ENCODE measurements at places on chromosomes 3 and 15.

GRCh38 chr3:186432189-186432588 lies 70.2 kb upstream of the DGKG start:
- DNase-seq: no peak
- no peaks in the 10 kb centered on the region for H3K4me1 ChIP-seq
- no peaks in the 10 kb centered on the region for H3K27me3 ChIP-seq
- no peak overlapping the region for H3K4me3 ChIP-seq
- no peak overlapping the region for H3K27ac ChIP-seq

- H3K4me1 ChIP-seq: no peaks in the 10 kb centered on the region
- no peak for DNase-seq
- no peak overlapping the region for H3K27ac ChIP-seq
These were observed 9.8 kb downstream of the CTXND1 start for GRCh38 chr15:80242132-80242769.

GRCh38 chr3:169286214-169286613 lies 377.3 kb downstream of the MECOM start:
- no peaks in the 10 kb centered on the region for H3K36me3 ChIP-seq
- H3K4me3 ChIP-seq: no peak overlapping the region
- H3K27ac ChIP-seq: no peak overlapping the region
- no peaks in the 10 kb centered on the region for H3K4me1 ChIP-seq
- H3K27me3 ChIP-seq: no peaks in the 10 kb centered on the region

- H3K27me3 ChIP-seq: no peaks in the 10 kb centered on the region
- no peak overlapping the region for H3K4me3 ChIP-seq
- H3K27ac ChIP-seq: no peak overlapping the region
- no peak for DNase-seq
- H3K4me1 ChIP-seq: peaks cover 15% of the 10 kb centered on the region
These were observed 108.0 kb downstream of the CMSS1 start for GRCh38 chr3:99925584-99926230.

DNA sequence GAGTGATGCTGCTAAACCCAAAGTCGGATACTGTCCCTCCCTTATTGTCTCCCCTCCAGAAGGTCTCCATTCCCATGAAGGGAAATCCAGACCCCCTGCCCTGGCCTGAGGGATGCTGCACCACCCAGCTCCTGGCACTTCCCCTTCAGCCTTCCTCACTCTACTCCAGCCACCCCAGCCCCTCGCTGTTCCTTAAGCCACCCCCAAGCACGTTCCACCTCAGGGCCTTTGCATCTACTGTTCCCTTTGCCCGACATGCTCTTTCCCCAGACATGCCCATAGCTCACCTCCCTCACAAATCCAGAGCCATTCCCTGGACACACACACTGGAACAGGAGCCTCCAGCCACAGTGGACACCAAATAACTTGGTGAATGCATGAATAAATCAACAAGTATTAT lies 8.1 kb downstream of the WNT7A start:
- no peak overlapping the region for H3K4me3 ChIP-seq
- H3K27ac ChIP-seq: peak overlapping the region; percentile 63
- peaks cover 25% of the 10 kb centered on the region for H3K27me3 ChIP-seq

GRCh38 chr3:189790658-189791057 lies 159.5 kb downstream of the TP63 start:
- H3K4me3 ChIP-seq: no peak overlapping the region
- no peak overlapping the region for H3K27ac ChIP-seq
- no peaks in the 10 kb centered on the region for H3K36me3 ChIP-seq
- DNase-seq: no peak
- H3K4me1 ChIP-seq: peaks cover 5% of the 10 kb centered on the region

DNA sequence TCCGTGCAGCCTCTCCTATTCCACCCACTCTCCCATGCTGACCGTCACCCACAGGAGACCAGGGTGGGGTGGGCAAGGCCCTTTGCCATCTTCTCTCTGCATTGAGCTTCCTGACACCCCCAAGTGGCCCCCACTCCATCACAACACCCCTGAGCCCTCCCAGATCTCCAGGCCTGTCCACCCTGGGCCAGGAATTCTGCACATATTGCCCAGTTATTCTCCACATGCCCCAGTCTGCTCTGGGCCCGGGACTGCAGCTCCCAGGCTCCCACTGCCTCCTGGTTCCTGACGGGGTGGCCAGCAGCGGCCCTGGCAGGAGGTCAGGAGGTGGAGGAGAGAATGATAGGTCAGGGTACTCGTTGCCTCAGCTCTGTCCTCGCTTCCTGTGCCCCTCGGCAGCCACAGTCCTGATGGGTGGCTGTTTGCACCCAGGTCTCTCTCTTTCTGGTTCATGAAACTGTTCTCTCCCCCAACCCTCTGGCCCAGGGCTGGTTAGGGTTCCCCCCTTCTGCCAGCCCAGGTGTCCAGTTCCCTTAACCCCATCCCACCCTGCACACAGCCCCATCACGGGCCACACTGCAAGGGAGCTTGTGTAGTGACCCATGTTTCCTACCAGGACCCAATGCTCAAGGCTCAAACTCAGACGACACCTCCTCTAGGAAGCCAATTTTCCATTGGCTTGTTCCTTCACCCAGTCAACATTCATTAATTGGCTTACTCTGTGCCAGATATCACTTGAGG lies 47.3 kb downstream of the IQSEC1 start:
- DNase-seq: no peak
- H3K4me1 ChIP-seq: no peaks in the 10 kb centered on the region
- peaks cover 2% of the 10 kb centered on the region for H3K36me3 ChIP-seq
- H3K4me3 ChIP-seq: no peak overlapping the region

DNA sequence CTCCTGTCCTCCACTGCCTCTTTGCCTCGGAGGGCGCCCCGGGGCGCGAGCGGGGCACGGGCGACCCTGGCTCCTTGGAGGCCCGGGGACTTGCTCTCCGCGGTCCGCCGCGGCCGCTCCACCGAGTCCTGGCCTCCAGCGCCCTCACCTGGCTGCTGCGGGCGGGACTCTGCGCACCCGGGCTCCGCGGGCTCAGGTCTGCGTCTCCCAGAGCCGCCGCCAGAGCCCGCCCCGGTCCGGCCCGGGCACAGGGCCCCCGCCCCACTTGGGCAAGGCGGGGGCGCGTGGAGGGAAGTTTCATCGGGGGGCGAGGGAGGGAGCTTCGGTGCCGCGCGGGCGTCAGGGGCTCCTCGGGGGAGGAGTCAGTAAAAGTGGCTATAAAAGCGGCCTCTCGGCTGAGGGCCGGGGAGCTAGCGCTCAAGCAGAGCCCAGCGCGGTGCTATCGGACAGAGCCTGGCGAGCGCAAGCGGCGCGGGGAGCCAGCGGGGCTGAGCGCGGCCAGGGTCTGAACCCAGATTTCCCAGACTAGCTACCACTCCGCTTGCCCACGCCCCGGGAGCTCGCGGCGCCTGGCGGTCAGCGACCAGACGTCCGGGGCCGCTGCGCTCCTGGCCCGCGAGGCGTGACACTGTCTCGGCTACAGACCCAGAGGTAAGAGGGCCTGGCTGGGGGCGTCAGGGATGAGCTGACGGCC lies at the start of gene CEMIP:
Gene CEMIP (plus strand): TSS at position 407 of the 694 bp plus-strand sequence. CDS start 94,510 bp downstream, outside the sequence.
- peak within 1 kb of the TSS; percentile 46 for H3K4me3 ChIP-seq
- peaks cover 63% of the 10 kb centered on the region for H3K27me3 ChIP-seq
- H3K36me3 ChIP-seq: peaks cover 2% of the 10 kb centered on the region

DNA sequence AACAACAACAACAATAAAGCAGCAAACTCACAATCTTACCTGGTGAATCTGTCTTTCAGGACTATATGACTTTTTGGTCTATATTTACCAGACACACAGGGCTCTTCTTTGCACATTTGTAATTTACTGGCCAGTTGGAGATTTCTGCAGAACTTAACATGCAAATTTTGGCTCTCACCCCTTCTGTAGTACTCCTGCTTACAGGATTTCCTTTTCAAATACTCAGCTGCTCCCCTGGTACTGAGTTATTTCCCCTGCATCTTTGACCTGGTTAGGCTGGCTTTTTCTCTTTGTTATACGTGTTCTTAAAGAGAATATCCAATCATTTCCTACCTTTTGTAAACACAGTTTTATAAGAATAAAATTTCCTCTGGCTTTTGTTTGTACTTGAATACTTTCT lies 228.0 kb downstream of the MBNL1 start:
- H3K36me3 ChIP-seq: no peaks in the 10 kb centered on the region
- H3K27ac ChIP-seq: no peak overlapping the region
- H3K4me1 ChIP-seq: no peaks in the 10 kb centered on the region
- H3K4me3 ChIP-seq: no peak overlapping the region

- H3K4me1 ChIP-seq: peaks cover 4% of the 10 kb centered on the region
- peaks cover 15% of the 10 kb centered on the region for H3K27me3 ChIP-seq
- H3K36me3 ChIP-seq: no peaks in the 10 kb centered on the region
- H3K4me3 ChIP-seq: no peak overlapping the region
- DNase-seq: no peak
These were observed 76.6 kb downstream of the AQP9 start for GRCh38 chr15:58214591-58215340.

- no peak overlapping the region for H3K4me3 ChIP-seq
- H3K36me3 ChIP-seq: no peaks in the 10 kb centered on the region
These were observed 118.0 kb upstream of the ATP10A start for GRCh38 chr15:25981114-25981513.

DNA sequence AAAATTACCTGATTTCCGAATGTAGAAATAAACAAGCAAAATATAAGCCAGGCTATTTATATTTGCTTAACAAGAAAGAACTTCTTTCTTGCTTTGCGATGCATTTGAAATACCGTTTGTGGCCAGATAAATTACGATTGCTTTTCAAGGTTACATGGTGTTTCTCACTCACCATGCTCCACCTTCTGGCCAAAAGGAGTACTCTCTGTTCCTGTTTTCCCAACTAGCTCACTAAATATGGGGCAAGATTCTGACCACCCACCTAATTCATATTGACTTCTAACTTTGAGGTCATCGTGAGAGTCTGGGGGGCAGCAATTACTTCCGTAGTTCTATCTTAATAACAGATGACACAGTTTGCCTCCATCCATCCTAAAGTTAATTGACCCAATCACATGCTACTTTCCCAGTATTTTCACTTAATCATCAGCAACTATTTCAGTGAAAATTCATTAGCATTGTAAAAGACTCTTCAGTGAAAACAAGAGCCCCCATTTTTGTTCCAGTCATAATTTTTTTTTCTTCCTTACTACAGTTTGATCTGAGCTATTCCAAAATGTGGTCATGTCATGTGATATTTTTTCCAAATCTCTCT lies 25.9 kb downstream of the ACP3 start:
- H3K27ac ChIP-seq: no peak overlapping the region
- no peaks in the 10 kb centered on the region for H3K4me1 ChIP-seq
- no peak for DNase-seq
- peaks cover 24% of the 10 kb centered on the region for H3K27me3 ChIP-seq
- H3K36me3 ChIP-seq: no peaks in the 10 kb centered on the region

DNA sequence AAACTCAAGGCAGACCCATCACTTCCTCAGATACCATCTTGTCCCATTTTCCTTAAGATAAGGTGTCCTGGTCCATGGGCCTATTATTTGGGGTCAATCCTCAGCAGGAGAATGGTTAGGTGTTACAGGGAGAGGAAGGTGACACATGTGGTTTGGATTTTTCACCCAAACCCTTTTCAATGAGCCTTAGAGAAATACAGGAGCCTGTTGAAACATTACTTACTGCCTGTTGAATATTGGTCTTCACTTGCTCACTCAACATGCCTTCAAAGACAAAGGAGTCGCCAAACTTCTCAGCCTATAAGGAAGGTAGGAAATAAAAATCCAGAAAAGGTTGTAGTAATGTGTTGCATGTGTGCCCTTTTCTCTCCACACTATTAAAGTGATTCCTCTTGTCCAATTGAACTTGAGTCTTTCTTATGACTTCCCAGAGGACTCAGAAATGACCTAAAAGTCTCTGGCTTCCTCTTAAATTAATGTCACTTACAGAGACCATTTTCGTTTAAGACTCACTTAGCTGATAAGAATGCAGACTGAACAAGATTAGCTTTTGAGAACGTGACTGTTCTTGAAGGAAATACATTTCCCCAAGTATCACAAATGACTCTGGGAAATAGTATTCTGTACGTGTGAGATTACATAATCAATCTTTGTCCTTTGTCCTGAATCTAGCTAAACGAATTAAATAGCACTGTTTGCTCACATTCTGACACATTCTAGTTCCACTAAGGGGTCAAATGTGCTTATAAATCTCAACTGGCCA lies 17.8 kb downstream of the SUMF1 start:
- no peak overlapping the region for H3K27ac ChIP-seq
- H3K4me3 ChIP-seq: no peak overlapping the region
- no peaks in the 10 kb centered on the region for H3K27me3 ChIP-seq
- H3K4me1 ChIP-seq: no peaks in the 10 kb centered on the region

GRCh38 chr3:5144316-5144994 lies 22.4 kb downstream of the ARL8B start:
- H3K27ac ChIP-seq: peak overlapping the region; percentile 64
- DNase-seq: no peak
- peaks cover 5% of the 10 kb centered on the region for H3K36me3 ChIP-seq
- H3K4me3 ChIP-seq: no peak overlapping the region
- H3K27me3 ChIP-seq: no peaks in the 10 kb centered on the region
- H3K4me1 ChIP-seq: peaks cover 79% of the 10 kb centered on the region

- no peaks in the 10 kb centered on the region for H3K36me3 ChIP-seq
- DNase-seq: no peak
- no peaks in the 10 kb centered on the region for H3K27me3 ChIP-seq
These were observed 16.0 kb upstream of the STAC start for GRCh38 chr3:36364260-36364659.

- no peaks in the 10 kb centered on the region for H3K4me1 ChIP-seq
- H3K4me3 ChIP-seq: no peak overlapping the region
- no peak overlapping the region for H3K27ac ChIP-seq
- H3K27me3 ChIP-seq: peaks cover 6% of the 10 kb centered on the region
- no peaks in the 10 kb centered on the region for H3K36me3 ChIP-seq
- no peak for DNase-seq
These were observed 270.3 kb downstream of the IL5RA start for GRCh38 chr3:2839876-2840275.

- no peaks in the 10 kb centered on the region for H3K4me1 ChIP-seq
- H3K4me3 ChIP-seq: no peak overlapping the region
- no peak for DNase-seq
- H3K27me3 ChIP-seq: peaks cover 4% of the 10 kb centered on the region
- H3K36me3 ChIP-seq: no peaks in the 10 kb centered on the region
These were observed 55.5 kb upstream of the MRPS22 start for GRCh38 chr3:139288266-139288821.

All from central memory CD8-positive, alpha-beta T cell (primary cell).